ENCODE measurements at places on chromosomes 16 and 17.

- no peak for DNase-seq
These were observed 176.5 kb downstream of the IRF8 start for GRCh38 chr16:86075488-86075785.

- DNase-seq = no peak
These were observed 11.7 kb downstream of the SLC7A6OS start for GRCh38 chr16:68298907-68299561.

DNA sequence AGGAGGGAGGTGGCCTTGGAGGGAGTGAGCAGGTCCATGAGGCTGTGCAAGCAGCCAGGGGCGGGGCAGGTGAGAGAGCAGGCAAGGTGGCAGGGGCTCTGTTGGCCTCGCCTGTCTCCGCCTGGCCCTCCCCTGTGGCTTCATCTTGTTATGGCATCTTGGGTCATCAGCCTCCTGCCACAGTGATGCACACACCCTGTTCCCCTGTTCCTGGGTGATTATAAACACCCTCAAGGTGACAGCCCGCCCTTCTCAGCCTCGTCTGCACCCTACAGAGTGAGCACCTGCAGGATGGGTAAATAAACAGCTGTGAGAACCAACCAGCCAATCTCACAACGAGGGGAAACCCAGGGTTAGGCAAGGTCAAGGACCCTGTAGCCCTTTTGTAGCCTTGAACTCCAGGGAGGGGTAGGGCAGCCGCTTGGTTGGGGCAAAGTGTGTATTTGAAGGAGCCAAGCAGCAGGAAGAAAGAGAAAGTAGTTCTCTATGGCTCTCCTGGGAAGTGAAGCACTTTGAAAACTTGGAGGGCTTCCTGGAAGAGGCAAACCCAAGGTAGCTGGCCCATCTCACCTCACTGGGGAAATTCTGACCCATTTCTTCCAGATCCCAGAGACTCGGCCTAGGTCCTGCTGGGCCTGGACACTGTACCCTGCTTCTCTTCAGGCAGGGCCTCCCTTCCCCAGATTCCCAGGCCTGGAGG is 60.6 kb downstream of the NT5M start:
- no peak for DNase-seq

- peak; percentile 76 for DNase-seq
These were observed 53.1 kb downstream of the FOXL1 start for GRCh38 chr16:86631444-86631843.

- no peak for DNase-seq
These were observed 72.1 kb downstream of the PDPK1 start for GRCh38 chr16:2609827-2610470.

- DNase-seq = no peak
These were observed 5.2 kb downstream of the ZNF646 start for GRCh38 chr16:31079342-31079944.

GRCh38 chr16:30137897-30138296 is 14.9 kb upstream of the MAPK3 start:
- DNase-seq = no peak

DNA sequence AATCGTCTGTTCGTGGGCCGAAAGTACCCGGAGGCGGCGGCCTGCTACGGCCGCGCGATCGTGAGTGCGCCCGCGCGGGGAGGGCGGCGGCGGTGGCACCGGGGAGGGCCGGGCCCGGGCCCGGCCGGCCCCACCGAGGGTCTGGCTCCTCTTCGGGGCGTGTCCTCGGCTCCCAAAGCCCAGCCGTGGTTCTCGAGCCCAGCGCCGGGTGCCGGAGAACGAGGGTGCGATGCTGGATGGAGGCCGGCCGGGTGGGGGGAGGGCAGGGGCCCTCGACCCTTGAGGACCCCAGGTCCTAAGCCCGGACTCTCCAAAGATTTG is 375 bp downstream of the STUB1 start:
- no peak for DNase-seq

DNA sequence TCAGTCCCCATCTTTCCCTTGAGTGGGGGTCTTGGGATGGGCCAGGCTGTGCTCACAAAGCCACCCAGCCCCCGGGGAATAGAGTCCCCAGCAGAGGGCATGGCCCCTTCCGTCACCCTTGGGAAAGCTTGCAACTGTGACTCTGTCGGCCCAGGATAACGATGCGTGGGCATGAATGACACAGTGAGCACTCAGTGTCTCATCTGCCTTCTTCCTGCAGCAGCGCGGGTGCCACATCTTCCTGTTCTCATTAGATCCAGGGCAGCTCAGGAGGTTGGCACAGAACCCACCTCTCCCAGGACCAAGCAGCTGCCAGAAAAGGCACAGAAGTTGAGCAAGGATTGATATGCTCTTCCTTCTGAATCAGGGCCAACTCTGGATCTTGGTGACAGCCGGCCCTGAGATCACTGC is 84.7 kb downstream of the MRC2 start:
- no peak for DNase-seq

- no peak for DNase-seq
These were observed 437.1 kb upstream of the PMFBP1 start for GRCh38 chr16:72609066-72609465.

GRCh38 chr16:60648290-60648689 is 1387.9 kb downstream of the CDH8 start:
- no peak for DNase-seq

DNA sequence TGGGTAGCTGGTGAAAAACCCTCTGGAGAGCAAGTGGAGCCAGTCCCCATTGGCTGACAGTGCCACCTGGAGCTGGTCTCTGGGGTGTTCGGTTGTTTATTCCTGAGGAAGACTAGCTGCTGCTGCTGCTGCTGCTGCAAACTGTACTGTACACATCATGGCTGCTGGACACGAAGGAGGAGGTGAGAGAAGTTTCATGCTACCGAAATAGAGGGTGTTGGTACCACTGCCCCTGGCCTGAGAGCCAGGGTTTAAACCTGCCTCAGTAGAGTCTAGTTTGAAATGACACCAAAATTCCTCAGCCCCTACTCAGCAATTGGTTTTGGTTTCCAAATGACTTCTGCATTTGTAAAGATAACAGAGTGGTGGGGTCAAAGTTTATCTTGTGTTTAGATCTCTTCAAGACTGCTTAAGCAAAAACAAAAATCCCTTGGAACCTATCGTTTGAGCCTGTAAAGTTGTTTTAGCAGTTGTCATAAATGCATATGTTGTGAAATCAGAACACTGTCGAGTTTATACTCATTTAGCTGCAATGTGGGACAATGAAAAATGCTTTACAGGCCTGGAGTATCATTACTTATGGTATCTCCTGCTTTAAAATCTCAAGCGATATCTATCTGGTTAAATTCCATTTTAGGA is 40.8 kb downstream of the CYB5B start:
- DNase-seq = peak; percentile 18

- DNase-seq = no peak
These were observed 255.5 kb upstream of the TBX2 start for GRCh38 chr17:61144137-61144536.

DNA sequence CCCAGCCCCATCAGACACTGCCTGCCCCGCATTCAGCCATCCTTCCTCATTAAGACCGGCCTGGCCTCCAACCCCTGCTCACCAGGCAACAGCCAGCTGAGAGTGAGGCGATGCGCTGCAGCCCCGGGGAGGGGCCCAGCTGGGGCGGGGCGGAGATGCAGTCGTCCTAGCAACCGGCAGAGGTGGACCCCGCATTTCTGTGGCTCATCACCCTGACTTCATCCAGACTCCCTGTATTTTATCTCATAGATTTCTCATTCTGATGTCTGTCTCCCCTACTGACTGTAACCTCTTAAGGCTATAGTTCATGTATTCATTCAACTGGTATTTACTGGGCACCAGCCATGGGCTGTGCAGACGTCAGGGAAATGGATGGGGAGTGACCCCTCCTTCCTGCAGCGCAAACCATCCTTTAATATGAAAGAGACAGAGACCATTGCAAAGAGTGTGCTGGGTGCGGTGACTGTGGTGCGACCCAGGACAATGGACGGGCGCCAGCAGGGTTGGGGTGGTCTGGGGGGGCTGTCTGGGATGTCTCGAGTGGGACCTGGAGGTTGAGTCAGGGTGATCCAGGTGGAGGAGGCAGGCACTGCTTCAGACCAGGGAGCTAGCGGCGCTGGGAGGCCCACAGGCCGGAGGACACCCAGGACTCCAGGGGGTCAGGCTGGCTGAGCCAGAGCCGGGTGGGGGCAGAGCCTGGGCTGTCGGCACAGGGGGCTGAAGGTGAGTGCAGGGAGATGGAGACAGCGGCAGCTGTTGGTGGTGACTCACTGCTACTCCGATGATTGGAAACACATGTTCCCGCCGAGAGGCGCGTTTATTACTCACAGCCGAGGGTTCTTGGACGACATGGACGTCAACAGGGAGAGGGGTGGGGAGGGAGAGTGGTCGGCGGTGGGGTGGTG is 10.5 kb upstream of the TIMP2 start:
- DNase-seq = no peak

DNA sequence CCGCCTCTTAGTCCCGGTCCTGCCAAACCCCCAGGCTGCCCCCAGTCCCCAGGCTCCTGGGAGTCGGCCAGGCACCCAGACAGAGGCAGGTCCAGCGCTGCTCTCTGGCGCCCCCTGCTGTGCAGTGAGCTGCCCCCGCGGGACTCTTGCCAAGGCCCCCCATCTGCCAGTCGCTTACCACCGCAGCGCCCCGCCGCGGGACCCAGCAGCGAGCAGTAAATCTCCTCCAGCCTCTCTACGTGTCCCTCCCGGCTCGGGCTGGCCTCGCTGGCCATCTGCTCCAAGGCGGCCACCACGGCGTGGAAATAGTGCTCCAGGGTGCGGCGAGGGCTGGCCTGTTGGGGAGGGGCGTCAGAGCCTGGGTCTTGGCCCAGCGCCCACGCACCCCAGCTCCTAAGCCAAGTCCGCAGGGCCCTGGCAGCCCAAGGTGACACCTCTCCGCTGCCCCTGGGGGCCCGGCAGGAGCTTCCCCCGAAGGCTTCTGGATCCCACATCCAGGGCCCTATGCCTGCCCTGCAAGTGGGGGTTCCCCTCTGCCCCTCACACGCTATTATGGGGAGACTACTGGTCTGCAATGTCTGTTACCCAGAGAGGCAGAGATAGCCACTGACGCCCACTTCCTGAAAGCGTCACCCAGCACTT is 33.7 kb upstream of the MFSD6L start:
- no peak for DNase-seq

DNA sequence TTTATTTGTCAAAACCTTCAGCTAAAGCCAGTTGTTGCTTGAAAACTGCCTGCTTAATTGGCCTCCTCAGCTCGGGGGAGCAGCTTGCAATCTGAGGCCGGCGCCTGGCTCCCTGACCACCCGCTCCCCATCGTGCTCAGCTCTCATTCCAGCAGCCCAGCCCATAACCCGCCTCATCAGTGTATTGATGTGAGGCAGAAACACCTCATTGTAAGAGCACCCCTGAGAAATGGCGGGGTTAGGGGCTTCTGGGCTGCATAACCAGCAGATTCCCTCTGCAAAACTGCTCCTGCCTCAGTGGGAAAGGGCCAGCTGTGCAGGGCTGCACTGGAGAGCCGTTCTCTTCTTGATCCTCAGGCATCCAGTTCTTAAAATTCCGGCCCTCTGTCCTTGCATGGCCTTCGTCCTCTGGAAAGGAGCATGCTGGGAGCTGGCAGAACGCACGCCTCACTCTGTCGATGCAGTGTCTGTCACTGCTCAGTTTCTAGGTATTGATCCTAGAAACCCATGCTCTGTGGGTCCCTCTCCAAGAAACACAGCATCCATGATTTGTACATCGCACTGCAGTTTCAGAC is 113.8 kb upstream of the CHMP6 start:
- no peak for DNase-seq

- no peak for DNase-seq
These were observed 69.3 kb downstream of the CRISPLD2 start for GRCh38 chr16:84889066-84889465.

GRCh38 chr17:76826330-76827068 is 41.7 kb upstream of the MGAT5B start:
- no peak for DNase-seq

- no peak for DNase-seq
These were observed 21.0 kb downstream of the CYB5D2 start for GRCh38 chr17:4163951-4164350.

- DNase-seq = peak; percentile 45
These were observed 13.3 kb upstream of the SDK2 start for GRCh38 chr17:73657473-73658116.

GRCh38 chr17:4304417-4305027 is 40.7 kb upstream of the ANKFY1 start:
- DNase-seq = peak; percentile 48

DNA sequence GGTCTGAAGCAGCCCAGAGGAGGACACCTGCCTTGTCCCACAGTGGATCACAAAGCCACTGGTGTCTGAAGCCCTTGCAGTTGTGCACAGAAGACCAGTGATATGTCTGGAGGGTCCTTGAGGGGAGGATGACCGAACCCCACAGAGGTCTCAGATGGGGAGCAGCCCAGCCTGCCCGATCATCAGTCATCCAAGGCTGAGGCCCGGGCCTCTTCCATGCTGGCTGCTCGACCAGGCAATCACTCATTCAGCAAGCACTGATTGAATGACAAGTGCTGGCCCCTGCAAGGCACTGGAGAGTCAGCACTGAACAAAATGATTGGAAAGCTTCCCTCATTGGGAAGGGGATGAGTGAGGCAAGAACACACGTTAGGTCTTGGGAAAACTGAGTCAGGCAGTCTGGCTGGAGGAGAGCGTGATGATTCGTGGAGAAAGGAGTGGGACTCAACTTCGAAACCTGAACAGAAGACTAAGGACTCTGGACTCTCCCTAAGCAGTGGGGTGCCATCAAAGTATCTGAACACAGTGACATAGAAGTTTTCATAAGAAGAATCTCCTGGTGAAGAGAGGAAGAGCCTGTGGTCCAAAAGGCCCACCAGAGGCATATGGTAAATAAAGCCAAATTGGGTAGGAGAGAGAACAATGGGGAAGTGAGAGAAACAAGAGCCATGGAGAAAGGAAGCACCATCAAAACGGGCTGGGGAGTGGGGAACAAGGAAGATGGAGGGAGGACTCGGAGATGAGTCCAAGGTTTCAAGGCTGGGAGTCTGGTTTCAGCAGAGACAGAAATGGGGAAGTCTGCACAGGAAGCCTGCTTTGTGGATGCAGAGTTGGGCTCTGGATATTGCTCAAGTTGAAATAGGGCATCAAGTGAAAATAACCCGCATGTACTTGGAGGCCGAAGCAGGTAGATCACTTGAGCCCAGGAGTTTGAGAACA is 10.2 kb downstream of the PIK3R5 start:
- no peak for DNase-seq

GRCh38 chr17:27257031-27257357 is 36.9 kb upstream of the WSB1 start:
- DNase-seq = no peak

DNA sequence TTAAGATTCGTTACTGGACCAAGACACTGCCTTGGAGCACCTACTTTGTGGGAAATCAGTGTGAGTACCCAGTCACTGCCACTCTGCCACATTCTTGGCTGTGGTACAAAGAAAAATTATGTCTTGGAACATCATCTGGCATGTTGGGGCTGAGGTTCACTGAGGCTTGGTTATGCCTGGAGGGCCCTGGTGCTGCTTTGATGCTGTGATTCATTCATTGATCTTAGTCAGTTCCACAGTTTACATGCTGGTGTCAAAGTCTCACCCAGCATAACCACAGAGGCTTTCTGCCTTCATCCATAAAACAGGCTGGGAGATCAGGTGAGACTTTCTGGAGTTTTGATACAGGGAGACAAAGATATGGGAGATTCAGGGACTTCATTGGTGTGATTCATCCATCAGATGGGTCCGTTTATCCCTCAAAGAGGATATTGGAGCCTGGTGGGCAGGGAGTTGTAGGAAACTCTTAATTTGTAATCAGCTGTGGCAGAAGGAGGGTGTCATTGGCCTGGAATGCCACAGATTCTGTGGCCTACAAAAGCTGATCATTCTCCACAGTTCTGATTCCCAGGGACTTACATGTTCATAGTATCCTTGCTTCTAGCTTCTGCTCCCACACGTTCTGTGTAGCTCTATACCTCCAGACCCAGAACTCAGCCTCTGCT is 322.5 kb downstream of the PMP22 start:
- DNase-seq = peak; percentile 2

Measured in LoVo (cell line).